ENCODE measurements at places on chromosomes 3 and 15. TPM values are rescaled to one million over a fixed set of nuclear protein-coding genes. Genes with fewer than 3 reads are reported as not detected.

The MESP2 gene
- polyA plus RNA-seq, result 0.21 TPM

The CFAP100 gene
- not detected for polyA plus RNA-seq

The CAND2 gene
- polyA plus RNA-seq, result 1.5 TPM

The SLC22A14 gene
- polyA plus RNA-seq, result 0.16 TPM

The TF gene
- polyA plus RNA-seq, result 0.08 TPM

The SEMA3G gene
- 0.10 TPM for polyA plus RNA-seq

The CPEB1 gene
- 2.6 TPM for polyA plus RNA-seq

The ATP11B gene
- polyA plus RNA-seq, result 11.1 TPM

The FANCD2OS gene
- not detected for polyA plus RNA-seq

The CELF6 gene
- 0.20 TPM for polyA plus RNA-seq

The CHRM5 gene
- polyA plus RNA-seq, result not detected

The KBTBD12 gene
- not detected for polyA plus RNA-seq

The CLCN2 gene
- polyA plus RNA-seq, result 9.1 TPM

The STRA6 gene
- polyA plus RNA-seq, result 27.9 TPM

The PLD1 gene
- 6.2 TPM for polyA plus RNA-seq

The SNX33 gene
- 8.5 TPM for polyA plus RNA-seq

The CFAP92 gene
- not detected for polyA plus RNA-seq

The ANKRD63 gene
- polyA plus RNA-seq, result not detected

The IL16 gene
- polyA plus RNA-seq, result not detected

The CPB1 gene
- not detected for polyA plus RNA-seq

The STOML1 gene
- 20.4 TPM for polyA plus RNA-seq

The ESYT3 gene
- 0.24 TPM for polyA plus RNA-seq

The C2CD4A gene
- not detected for polyA plus RNA-seq

The RGMA gene
- 0.76 TPM for polyA plus RNA-seq

The KIF23 gene
- polyA plus RNA-seq, result 23.3 TPM
